ENCODE measurements at places on chromosomes 7 and 10.

DNA sequence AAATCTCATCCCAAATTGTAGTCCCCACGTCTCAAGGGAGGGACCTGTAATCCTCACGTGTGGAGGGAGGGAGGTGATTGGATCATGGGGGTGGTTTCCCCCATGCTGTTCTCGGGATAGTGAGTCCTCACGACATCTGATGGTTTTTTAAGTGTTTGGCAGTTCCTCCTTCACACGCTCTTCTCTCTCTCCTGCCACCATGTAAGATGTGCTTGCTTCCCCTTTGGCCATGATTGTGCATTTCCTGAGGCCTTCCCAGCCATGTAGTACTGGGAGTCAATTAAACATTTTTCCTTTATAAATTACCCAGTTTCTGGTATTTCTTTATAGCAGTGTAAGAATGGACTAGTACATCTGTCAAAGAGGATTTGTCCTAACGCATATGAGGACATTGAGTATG is 59.5 kb downstream of the RGS10 start:
- H3K4me1 ChIP-seq, result no peaks in the 10 kb centered on the region
- DNase-seq, result no peak
- H3K27me3 ChIP-seq, result no peaks in the 10 kb centered on the region
- no peak overlapping the region for H3K27ac ChIP-seq
- no peak overlapping the region for H3K4me3 ChIP-seq
- no peaks in the 10 kb centered on the region for H3K36me3 ChIP-seq

DNA sequence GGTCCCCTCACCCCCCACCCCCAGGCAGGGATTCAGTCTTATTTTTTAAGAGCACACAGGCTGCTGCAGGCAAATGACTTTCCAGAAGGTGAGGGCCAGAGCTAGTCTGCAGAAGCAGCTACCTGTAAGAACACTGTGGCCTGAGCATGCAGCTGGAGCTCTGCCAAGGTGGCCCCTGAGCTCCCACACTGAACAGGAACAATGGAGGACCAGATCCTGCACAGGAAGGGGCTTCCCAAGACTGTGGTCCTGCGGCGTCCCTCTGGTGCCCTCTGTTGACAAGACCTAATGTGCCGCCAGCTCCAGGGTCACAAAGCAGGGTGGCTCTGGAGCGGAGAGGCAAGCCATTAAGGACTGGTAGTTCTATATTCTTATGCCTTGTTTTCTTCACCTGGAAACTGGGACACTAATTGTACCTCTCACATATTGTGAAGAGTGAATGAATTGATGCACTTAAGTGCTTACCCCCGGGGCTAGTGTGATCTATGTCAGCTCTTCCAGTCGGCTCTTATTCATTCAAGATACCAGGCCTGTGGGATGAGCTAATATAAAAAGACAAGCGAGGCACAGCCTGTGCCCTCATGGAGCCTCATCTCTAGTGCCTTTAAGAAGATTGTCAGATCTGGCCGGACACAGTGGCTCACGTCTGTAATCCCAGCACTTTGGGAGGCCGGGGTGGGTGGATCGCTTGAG is 8.0 kb upstream of the BEND7 start:
- no peaks in the 10 kb centered on the region for H3K36me3 ChIP-seq
- no peak for DNase-seq
- no peaks in the 10 kb centered on the region for H3K4me1 ChIP-seq
- H3K4me3 ChIP-seq, result no peak overlapping the region
- no peak overlapping the region for H3K27ac ChIP-seq
- H3K27me3 ChIP-seq, result no peaks in the 10 kb centered on the region

DNA sequence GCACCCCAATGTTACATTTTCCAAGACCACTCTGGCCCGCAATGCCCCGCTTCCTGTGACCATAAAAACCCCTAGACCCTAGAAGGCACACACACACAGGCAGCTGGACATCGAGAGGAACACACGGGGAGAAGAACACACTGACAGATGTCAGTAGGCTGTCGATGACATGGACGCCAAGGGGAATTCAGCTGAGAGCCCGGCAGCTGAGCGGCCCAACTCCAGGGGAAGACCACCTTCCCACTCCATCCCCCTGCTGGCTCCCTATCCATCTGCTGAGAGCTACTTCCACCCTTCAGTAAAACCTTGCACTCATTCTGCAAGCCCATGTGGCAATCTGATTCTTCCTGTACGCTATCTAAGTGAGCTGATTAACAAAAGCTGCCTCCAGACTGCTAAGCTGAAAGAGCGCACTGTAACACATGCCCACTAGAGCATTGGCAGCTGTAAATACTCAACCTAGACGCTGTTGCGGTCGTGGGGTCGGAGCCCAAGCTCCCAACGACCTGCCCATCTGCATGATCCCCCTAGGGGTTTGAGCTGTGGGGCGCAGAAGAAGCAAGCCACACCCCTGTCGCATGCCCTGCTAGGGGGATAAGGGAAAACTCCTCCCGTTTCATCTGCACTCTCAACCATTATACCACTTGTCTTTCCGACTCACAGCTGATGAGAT is 843.6 kb upstream of the POT1 start:
- no peak overlapping the region for H3K4me3 ChIP-seq
- no peaks in the 10 kb centered on the region for H3K4me1 ChIP-seq
- no peaks in the 10 kb centered on the region for H3K36me3 ChIP-seq
- no peak for DNase-seq
- no peaks in the 10 kb centered on the region for H3K27me3 ChIP-seq

DNA sequence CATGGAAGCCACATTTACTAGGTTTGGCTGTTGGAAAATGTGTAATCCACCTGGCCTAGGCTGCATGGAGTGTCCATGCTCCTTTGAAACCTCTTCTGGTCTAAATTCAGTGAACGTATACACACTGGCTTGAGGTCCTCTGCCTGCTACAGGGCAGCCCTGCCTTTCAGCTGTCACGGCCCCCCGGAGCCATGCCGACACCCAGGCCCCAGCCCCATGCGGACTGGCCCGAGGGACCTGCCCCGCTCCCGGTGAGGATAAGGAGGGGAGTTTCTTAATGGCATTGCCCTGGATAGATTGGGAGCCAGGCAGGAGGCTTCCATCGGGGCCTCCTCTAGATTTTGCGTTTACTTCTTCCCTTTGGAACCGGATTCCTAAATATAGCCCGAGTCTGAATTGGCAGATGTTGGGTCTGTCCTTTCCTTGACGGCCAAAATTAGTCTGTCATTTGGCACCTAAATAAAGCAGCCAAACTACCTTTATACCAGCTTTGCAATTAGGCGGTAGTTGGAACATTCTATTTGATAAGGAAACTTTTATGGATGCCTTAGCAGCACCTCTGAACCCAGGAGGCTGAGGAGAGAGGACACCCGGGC is 72.1 kb upstream of the SH2B2 start:
- H3K4me1 ChIP-seq, result no peaks in the 10 kb centered on the region
- DNase-seq, result peak; percentile 59

DNA sequence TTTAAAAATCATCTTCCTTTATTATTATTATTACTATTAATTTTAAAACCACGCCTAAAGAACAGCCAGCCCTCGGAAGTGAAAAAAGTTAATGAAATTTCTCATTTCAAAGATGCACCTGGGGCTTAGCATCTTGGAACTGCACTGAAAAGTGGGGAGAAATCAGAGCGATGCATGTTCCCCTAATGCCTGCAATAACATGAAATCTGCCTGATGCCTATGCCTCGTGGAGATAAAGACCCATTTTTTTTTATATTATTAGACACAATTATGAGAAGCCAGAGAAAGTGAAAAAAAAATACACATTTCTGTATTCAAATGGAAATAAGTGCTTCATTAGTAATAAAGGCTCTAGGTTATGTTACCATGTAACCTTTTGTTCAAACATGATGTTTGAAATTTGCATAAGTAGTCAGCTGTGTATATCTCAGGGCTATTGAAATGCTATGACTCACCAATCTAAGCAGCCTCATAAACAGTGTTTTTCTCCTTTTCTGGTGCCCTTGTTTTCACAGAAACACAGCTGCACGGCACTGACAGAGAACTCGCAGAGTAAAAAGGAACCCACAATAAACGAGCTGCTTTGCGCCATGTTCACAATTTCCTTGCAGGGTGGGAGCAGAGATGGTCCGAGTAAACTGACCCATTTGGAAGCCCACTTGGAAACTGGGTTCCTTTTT is 175.8 kb upstream of the PRKCQ start:
- H3K27ac ChIP-seq, result no peak overlapping the region
- H3K27me3 ChIP-seq, result no peaks in the 10 kb centered on the region
- DNase-seq, result no peak
- no peak overlapping the region for H3K4me3 ChIP-seq

All from upper lobe of left lung (tissue), 6 donors.